Smooth muscle cell of the umbilical artery (primary cell): ENCODE measurements at places on chromosomes 3 and 15. TPM values are rescaled to one million over a fixed set of nuclear protein-coding genes. Genes with fewer than 3 reads are reported as not detected.

PIK3CB gene
- 10.1 and 17.6 TPM in 2 replicates for total RNA-seq

UNC13C gene
- not detected in 2 replicates for total RNA-seq

MORC1 gene
- total RNA-seq, result not detected in 2 replicates

CPN2 gene
- total RNA-seq, result not detected in 2 replicates

C2CD4A gene
- not detected in 2 replicates for total RNA-seq

SAMD7 gene
- not detected in 2 replicates for total RNA-seq

TRA2B gene
- total RNA-seq, result 139 and 153 TPM in 2 replicates
